Stimulated activated CD4-positive, alpha-beta T cell treated with anti-CD3 and anti-CD28 coated beads, Interleukin-1b, Interleukin-23, amount 100 ng/mL, for 1 hour (primary cell): ENCODE measurements at places on chromosomes 2 and 18.

- DNase-seq = no peak
These were observed 14.6 kb downstream of the SNORC start for GRCh38 chr2:232884549-232885263.

DNA sequence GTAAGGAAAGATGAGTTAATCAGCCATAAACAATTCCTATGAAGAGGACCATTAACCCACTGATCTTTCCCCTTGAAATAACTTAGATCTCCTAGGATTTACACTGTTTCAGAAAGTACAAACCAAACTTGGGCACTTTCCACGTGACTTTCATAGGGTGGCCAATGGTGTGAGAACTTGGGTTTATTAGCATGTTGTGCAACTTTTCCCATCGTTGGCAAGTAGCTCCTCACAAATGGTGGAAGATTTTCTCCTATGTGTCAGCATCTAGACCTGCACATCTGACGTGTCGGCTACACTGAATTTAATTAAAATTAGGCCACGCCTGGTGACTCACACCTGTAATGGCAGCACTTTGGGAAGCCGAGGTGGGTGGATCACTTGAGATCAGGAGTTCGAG lies 116.3 kb downstream of the GALNT1 start:
- no peak for DNase-seq

DNA sequence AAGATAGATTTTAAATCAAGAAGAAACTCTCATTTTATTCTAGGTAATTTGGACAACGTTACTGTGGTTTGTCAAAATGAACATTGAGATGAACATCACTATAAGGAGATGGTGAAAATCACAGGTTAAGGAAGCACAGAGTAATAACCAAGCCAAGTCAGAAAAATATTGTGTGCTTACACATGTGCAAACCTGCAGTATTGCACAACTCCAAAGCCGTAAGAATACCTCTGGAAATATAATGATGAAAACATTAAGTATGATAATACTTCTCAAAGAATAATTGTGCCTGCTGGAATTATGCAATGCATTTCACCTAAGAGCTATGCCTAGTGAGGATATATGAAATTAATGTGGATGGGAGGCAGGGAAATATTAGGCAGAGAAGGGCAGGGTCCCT lies 21.1 kb upstream of the GALNT5 start:
- DNase-seq = no peak

DNA sequence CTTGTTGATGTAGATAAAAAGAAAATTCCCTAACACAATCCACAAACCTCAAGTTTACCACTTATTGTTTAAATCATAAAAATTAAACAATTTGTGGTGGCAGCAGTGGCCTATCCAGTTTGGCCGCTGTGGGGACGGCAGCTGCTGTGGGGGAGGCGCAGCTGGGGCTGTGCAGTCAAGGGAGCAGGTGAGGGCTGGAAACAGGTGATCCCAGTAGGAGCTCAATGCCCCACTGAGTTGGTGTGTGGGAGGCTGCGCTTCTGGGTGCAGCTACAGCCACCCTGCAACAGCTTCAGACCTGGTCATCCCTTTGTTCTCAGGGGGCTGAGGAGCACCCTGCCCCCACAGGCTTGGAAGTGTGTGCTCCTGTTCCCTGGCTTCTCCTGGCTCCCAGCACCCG lies 266.0 kb upstream of the FSIP2 start:
- no peak for DNase-seq

- no peak for DNase-seq
These were observed 36.9 kb upstream of the SIX3 start for GRCh38 chr2:44904578-44904977.

- DNase-seq = no peak
These were observed 117.0 kb upstream of the CYP1B1 start for GRCh38 chr2:38192976-38193375.

- DNase-seq = no peak
These were observed 85.3 kb upstream of the ACVR2A start for GRCh38 chr2:147759536-147759935.

GRCh38 chr18:31399306-31400032 lies 22.9 kb downstream of the DSG4 start:
- no peak for DNase-seq
